GM23338 (cell line): ENCODE measurements at places on chromosomes 1 and 21.

DNA sequence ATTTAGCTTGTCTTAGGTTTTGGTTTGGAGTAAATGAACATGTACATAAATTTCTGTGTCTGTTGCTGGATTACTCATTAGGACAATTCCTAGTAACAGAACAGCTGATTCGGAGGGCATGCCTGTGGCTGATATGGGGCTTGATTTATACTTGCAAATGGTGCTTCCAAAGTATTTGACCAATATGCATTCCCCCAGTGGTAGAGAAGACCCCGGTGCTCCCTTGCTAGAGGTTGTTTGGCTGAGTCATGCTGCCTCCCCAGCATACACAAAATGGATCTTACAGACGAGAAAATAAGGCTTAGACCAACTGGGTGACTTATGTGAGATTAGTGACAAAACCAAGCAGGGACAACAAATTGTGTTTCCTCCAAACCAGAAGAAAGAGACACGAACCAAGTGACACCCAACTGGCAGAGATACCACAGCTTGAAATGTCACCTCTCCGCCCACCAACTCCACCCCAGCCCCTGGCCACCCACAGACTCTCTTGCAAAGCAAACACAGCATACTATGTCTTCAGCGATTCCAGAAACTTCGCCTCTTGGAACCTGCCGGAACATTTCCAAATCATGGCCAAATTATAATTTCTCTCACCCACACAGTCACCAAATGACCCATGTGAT lies 75.9 kb upstream of the ETS2 start:
- no peak for DNase-seq

GRCh38 chr1:110714374-110714995 lies 39.7 kb upstream of the KCNA3 start:
- DNase-seq: no peak

DNA sequence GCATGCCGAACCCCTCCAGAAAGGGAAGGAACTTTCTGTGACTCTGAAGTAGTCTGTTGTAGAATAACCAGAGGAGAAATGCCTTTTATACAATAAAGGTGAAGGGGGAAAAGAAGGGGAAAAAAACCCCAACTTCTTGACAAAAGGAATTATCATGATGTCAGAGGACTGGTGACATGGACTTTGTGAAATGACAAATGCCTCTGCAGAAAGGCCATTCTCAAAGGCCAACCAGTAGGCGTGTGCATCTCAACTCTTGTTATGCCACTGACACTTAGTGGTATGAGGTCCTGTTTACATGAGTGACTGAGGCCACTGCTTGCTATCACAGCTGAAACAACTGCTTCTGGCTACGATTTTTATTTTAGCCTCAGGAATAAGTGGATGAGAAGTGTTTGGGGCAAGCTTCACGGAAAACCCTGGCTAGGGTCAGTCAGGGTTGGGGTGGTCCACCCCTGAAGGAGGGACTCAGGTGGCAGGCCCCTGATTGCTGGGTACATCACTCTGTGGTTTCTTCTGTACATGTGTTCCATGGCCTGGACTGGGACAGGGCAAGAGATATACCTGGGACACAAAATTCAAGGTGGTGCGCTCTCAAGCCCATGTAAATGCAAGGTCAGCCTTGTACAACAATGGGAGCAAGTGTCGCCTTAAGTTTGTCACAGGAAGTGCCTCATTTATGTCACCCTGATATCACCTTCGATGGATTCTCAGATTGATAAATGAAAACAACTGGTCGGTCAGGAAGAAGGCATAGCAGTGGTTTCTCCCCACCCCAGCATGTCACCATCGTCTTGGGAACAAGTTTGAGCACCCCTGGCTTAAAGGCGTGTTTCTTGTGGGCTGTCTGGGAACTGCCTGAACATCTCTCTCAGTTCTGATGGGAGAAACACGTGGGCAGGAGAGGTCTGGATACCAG lies 12.4 kb downstream of the RUNX1 start:
- DNase-seq: no peak

- no peak for DNase-seq
Measured at GRCh38 chr1:206582971-206583706, 29.1 kb downstream of the EIF2D start.

GRCh38 chr21:31111093-31111492 lies 72.8 kb upstream of the KRTAP19-8 start:
- DNase-seq: no peak

DNA sequence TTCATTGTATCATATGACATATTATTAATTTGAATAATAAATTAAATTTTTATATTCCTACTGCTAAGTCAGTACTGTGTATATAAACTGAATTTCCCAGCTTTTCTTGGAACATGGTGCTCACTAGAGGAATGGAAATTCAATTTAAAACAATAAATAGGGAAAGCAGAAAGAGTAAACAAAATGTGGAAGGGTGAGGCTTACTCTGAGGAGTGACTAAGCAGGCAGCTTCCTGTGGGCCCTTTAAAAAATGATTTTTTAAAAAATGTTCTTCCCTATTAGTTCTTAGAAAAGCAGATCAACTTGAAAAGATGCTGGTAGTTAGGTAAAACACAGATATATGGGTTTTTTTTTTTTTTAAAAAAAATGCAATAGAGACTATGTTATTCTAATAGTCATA lies 49.5 kb upstream of the S1PR1 start:
- no peak for DNase-seq

DNA sequence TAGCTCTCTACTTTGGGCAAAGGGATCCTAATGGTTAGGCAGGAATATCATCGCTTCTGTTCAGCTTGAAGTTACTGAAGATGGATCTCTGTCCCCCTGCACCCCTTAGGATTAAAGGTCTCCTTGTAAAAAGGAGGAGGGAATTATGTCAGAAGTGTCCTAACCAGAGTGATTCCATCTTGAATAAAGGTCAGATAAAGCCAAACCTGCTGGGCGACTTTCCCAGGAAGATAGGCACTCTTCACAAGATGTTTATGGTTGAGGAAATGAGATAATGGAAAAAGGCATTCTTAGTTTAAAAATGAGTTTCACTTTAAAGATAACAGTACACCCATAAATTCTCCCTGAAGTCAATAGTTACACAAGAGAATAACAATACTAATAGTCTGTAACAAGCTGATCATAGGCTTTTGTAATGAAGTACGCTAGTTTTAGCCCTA lies 1.7 kb upstream of the NENF start:
- DNase-seq: no peak

- DNase-seq: no peak
Measured at GRCh38 chr1:24484199-24484598, 18.4 kb upstream of the RCAN3 start.

DNA sequence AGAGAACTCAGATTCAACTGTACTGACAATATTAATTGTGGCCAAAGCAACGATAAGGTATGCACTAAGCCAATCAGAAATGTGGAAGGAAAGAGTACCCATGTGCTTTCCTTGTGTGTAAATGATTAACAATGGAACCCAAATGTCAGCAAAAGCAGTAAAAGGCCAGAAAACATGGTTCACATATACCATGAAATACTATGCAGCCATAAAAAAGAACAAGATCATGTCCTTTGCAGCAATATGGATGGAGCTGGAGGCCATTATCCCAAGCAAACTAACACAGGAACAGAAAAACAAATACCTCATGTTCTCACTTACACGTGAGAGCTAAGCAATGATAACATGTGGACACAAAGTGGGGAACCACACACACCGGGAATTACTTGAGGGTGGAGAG lies 78.5 kb downstream of the SUSD4 start:
- DNase-seq: no peak

- DNase-seq: no peak
Measured at GRCh38 chr1:51234721-51235425, 1.2 kb upstream of the RNF11 start.

- no peak for DNase-seq
Measured at GRCh38 chr1:41901551-41901950, 17.2 kb downstream of the HIVEP3 start.

DNA sequence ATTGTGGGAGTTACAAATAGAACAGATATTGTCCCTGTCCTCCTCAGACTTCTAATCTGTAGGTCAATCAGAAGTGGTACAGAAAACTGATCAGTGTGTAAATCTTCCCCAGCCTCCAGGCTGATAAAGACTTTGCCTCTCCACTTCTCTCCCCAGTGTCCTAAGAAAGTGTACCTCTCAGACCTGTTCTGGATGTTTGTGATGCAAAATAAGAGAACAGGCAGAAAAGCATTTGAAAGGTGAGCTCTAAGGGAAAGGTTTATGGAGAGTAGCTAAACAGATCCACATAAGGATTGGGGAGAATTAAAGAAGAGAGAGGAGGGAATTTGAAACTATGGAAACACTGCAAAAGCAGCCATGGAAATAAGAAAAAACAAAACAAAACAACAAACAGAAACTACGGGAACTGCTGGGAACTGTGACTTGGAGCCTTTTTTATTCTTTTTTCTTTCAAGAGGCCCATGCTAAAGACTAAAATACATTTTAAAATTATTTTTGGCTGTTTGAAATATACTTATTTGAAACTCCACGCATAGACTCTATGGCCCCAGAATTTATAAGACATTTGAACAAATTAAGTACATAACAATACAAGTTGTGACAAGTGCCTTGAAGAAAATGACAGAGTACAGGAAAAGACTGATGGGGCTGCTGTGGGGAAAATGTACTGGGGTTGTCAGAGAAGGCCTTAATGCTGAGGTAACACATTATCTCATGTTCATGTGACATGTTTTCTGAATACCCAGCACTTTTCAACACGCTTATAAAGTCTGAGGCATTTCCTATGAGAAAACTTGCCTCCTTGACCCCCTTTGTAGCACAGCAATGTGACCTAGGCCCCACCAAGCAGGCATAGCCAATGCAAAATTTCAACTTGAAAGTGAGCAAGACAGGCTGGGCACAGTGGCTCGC lies 51.2 kb downstream of the TRAF5 start:
- DNase-seq: peak; percentile 77

DNA sequence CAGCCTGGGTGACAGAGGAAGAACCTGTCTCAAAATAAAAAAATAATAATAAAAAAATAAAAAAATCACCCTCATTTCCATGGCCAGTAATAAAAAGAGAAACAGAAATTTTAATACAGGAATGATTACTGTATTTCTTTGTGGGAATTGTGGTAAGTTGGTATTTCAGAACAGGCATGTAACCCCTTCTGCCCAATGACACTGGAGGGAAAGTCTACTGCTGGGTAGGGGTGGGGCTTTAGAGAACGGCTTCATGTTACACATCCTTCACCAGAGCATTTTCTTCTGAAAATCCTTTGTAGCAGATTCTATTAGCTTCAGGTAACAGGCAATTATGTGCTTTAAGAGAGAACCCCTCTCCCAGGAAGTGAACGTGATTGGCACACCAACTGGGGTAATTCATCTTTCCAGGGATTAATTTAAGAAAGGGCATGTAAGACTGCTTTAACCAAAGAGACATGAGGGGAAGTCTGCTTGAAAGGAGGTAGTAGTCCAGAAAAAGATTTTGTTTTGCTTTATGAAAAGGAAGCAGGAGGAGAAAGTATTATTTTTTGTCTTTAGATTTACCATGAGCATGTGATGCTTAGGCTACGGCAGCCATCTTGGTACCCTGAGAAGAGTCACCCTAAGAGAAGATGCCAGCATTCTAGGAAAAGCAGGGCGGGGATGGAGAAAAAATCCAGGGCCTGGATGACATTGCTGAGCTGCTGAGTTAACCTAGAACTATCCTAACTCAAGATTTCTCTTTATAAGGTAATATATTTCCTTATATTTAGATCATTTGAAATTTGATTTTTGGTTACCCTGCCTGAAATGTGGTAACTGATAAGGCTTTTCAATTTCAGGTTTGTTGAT lies 57.7 kb upstream of the DPT start:
- DNase-seq: no peak

DNA sequence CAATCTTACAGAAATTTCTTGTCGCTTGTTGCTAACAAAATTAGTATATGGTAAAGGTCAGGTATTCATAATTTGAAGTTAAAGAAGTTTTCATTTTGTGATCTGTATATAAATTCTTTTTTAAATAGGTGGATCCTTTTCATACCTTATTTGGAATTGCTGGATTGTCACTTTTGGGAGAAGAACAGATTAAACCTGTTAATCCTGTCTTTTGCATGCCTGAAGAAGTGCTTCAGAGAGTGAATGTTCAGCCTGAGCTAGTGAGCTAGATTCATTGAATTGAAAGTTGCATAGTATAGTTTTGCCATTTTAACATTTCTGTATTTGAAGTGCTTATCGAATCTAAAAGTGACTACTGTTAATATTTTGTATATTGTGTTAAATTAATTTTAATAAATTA lies 2.3 kb upstream of the MSH4 start:
- no peak for DNase-seq

- DNase-seq: no peak
Measured at GRCh38 chr21:32337206-32337605, 38.6 kb downstream of the MRAP start.

GRCh38 chr1:62093261-62093660 lies 101.4 kb upstream of the L1TD1 start:
- DNase-seq: no peak

DNA sequence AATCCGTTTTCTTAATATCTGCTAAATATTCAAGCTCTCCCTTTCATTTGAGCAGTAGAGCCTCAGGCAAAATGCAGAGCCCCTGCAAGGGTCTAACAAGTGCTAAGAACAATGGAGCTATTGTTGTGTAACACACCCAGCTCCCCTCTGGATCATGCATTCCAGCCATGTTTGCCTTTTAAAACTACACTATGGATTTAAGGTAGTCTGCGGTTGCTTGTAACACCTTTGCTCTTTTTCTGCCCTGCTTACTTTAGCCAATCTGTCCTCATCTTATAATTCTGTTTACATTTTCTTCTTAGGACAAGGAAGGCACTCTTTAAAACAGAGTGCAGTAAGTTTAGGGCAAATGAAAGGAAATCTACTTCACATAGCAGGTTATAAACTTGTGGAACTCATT lies 60.0 kb upstream of the C1orf105 start:
- peak; percentile 91 for DNase-seq

- DNase-seq: no peak
Measured at GRCh38 chr21:16978309-16978895, 534.4 kb upstream of the CXADR start.
